ENCODE measurements at places on chromosomes 12 and 14.

GRCh38 chr12:93128332-93128707, 199.2 kb upstream of the EEA1 start:
- no peak for DNase-seq

- DNase-seq, result no peak
These were observed 484 bp downstream of the PPP1CC start for GRCh38 chr12:110742096-110742717.

GRCh38 chr12:106801830-106802533, 27.5 kb downstream of the RIC8B start:
- DNase-seq, result no peak

DNA sequence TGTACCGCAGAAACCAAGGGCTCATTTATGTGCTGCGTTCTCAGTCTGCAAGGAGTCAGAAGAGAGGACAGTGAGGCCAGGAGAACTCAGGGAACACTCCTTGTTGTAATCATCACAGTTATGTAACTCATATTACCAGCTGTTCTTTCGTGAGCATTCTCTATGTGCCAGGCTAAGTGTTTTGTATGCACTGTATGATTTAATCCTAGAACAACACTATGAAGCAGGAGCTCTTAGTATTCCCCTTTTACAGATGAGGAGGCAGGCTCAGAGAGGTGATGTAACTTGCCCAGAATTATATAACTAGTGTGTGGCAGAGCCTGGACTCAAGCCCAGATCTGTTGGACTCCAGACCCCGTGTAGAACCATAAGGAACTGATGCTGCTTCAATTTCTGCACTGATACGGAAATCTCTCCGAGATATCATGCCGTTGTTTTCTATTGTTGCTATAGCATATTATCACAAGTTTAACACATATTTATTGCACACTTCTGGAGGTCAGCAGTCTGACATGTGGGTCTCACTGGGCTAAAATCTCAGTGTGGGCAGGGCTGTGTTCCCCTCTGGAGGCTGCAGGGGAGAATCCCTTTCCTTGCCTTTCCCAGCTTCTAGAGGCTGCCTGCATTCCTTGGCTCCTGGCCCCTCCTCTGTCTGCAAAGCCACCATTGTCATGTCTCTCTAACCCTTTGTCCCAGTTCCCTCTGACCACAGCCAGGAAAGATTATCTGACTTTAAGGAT, 16.3 kb upstream of the CD9 start:
- DNase-seq, result no peak

DNA sequence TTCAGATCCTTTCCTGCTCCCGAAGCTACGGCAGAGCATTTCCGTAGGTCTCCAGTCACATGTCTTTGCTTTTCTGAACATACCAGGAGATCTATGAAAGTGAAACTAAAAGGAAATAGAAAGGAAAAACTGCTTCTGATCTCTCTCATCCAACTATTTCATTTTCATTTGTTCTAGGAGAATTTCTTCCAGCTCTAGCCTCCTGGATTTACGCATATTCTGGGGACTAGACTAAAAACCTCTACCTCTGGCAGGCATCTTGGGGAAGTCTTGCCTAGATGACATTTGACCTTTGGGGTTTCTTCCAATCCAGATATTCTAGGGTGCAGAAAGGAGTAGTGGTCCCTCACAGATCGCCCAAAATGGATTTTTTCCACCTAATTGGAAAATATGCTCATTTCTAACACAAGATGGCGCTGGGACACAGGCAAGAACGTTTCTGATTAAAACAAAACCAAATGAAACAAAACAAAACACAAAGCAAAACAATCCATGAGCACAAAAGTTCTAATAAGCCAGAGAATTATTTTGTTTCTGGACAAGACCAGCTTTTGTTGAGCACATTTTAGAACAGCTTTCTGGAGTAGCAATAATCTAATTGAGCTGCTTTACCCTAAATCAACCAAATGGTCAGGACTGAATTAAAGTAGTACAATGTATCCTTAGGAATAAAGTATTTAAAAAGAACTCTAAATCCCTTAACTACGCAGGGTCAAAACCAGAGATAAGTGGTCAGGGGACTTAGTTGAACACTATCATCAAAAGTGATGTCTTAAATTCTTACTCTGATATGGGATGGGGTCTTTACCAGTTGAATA, 12.3 kb upstream of the PARP11 start:
- DNase-seq, result peak; percentile 58

GRCh38 chr12:93381161-93381975, 3.6 kb downstream of the NUDT4 start:
- no peak for DNase-seq

- DNase-seq, result peak; percentile 60
These were observed 19.6 kb downstream of the MLXIP start for GRCh38 chr12:122097927-122098756.

- DNase-seq, result no peak
These were observed 144.4 kb downstream of the EFCAB11 start for GRCh38 chr14:89810101-89810500.

DNA sequence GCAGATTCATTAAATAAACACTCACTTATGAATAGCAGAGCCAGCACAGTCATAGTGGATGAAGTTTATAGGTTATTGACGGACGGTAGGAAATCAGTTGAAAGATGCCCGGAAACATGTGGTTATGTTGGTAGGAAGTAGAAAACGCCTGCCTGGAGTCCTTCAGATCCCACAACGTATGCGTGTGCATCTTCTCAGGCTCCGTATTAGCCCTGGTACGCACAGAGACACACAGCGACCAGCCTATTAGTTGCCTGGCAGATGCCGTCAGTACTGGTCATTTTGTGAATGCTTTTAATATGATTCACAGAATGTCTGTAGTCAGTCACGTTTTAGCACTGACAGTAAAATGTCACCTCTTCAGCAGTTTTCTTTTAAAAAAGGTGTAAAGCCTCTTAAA, 196.4 kb downstream of the RGS6 start:
- DNase-seq, result peak; percentile 10

- DNase-seq, result no peak
These were observed 25.5 kb downstream of the SERPINA11 start for GRCh38 chr14:94427016-94427613.

- DNase-seq, result no peak
These were observed 26.8 kb downstream of the KLRK1 start for GRCh38 chr12:10362828-10363657.

GRCh38 chr12:3732901-3733300, 20.0 kb downstream of the CRACR2A start:
- no peak for DNase-seq

- DNase-seq, result no peak
These were observed 44.3 kb downstream of the CYP46A1 start for GRCh38 chr14:99728231-99728920.

DNA sequence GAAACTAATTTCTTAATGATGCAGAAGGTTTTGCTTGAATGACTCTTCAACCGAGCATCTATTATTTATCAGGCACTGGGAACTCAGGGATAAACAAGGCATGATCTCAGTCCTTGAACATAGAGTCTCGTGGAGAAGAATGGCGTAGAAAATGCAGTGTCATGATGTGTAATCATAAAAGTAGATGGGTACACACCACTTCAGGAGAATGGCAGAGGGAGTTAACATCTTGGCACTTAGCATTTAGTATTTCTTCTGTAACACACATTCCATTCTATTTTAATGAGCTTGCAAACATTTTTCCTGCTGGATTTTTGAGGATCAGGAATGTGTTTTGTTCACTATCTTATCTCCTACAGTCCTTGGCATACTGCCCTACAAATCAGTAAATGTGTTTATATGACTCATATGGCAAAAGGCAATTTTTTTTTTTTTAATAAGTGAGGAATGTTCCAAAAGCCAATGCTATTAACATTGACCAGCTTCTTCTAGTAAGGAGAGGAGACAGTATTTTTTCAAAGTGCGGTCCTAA, 3.8 kb downstream of the TXNRD1 start:
- DNase-seq, result peak; percentile 47

- no peak for DNase-seq
These were observed 34.8 kb downstream of the TMCC3 start for GRCh38 chr12:94615260-94616181.

GRCh38 chr12:113164014-113164413, 14.5 kb downstream of the CFAP73 start:
- DNase-seq, result no peak

DNA sequence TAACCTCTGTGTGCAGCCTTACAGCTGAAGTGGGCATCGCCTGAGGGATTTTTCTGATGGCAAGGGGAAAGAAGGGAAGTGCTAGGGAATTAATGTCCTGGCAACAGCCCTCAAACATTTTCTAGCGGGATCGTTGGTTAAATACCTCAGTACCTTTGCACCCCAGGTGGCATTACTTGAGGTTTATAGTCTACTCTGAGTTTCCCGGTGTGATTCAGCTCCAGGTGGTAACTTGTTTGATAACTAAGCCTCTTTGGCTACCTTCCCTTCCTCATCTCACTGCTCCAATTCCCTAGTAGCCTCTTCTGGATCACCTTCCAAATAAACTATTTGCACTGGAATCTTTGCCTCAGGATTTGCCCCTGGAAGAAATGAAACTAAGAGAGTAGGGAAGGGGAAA, 237.0 kb upstream of the SSTR1 start:
- no peak for DNase-seq

DNA sequence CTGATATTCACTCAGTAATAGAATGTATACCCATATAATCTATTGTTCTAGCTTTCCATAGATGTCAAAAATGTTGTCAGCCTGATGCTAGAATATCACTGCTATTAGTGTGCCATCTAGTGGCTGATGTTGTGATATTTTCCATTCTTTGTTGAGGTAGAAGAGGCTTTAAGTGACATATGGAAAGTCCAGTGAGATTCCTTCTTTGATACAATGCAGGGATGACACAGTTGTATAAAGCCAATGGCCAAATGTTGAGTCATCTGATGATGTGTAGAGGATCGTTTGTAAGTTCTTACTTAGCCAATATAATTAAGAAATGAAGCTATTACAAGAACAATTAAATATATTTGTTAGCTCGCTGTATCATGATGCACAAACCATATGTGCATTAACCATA, 58.1 kb upstream of the PCED1B start:
- DNase-seq, result no peak

DNA sequence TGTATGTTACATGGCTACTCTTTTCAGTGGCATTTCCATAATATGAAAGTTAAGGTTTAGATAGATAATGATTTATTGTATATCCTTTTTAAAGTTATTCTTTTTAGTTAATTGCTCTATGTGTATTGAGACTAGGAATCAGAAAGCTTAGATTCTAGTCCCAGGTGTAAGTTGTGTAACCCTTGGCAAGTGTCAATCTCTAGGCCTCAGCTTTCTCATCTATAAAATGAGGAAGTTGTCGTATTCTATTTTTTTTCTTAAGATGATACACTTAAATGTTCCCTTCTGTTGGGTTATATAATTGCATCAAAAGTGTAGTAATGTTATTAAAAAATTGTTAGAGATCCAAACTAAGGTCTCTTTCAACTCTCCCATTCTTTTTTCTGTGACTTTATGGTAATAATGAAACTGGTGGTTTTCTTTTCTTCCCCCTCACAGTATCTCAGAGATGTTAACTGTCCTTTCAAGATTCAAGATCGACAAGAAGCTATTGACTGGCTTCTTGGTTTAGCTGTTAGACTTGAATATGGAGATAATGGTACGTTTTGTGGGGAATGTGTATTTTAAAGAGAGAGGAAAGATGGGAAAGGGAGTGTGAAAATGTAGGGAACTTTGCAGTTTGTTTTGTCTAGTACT, 4.1 kb downstream of the RTRAF start:
- peak; percentile 38 for DNase-seq

DNA sequence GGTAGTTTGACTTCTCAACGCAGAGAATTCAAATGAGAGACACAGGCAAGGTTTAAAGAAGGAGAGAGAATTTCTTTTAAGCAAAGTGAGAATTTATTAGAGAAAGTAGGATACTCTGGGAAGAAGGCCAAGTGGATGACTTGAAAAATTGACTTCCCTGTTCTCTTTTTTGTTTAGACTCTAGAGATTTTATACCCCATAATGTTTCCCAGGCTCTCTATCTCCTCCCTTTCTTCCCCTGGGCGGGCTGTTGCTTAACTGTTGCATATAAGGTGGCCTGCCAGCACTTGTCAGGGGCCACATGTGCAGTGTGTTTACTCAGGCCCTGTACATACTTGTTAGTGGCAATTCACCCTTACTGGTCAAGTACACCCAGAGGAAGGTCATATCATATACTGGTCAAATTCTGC, 403.7 kb downstream of the SLC6A15 start:
- DNase-seq, result peak; percentile 44

DNA sequence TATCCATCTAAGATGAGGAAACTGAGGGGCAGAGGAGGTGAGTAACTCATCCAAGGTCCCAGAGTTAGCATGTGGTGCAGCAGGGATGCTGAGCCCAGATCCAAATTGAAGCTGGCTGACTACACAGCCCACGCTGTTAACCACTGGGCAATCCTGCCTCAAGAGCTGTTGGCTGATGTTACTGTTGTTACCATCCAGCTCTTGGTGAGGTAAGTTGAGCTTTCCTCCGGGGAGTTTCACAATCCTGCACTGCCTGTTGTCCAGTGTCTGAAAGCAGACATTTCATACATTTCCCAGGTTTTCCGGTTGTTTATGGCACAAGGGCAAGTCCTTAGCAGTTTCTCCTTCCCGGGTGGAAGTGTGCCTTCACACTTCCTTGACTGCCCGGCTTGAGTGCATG, 14.5 kb downstream of the CYP46A1 start:
- no peak for DNase-seq

DNA sequence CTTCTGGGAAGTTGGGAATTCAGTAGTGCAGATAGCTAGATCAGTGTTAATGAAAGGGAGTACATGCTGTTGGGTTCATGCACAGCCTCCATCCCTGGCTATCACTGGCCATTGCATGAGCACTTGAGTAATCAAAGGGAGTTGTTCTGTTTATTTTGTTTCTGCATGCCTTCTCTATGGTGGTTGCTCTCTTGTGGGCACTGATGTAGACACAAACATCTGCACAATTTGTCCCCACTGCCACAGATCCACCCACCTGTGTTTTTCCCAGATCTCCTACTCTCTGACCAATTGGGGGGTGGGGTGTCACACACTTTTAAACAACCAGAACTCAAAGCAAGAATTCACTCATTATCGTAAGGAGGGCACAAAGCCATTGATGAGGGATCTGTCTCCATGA, 89.7 kb upstream of the DHRS4 start:
- no peak for DNase-seq

GRCh38 chr12:69610126-69610525, 581 bp downstream of the LRRC10 start:
- no peak for DNase-seq

GRCh38 chr14:103704708-103705107, 10.5 kb downstream of the XRCC3 start:
- no peak for DNase-seq

DNA sequence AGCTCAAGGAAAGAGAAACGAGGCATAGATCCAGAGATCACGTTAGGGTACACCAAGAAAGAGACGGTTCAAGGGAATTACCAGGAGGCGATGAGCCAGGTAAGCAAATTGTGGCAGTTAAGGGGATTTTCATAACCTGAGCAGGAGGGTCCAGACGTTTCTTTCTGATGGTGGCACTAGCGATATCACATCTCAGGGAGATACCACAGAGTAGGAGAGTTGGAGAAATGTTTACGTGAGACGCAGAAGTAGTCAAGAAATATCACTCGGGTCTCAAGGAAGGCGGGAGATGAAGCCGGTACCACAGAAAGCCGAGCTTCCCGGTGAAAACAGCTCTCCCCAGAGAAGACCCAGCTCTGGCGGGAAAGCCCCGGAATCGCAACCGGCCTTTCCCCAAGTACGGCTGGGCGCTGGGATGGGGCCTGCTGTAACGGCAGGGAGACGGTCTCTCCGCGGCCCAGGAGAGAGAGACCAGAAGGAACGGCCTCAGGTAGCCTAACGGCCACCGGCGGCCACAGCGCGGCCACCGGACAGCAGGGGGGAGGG, 485 bp downstream of the SENP1 start:
- DNase-seq, result peak; percentile 36
